Effector CD4-positive, alpha-beta T cell (primary cell): ENCODE measurements at places on chromosomes 13 and 19.

GRCh38 chr13:58542530-58542929 lies 911.0 kb downstream of the PCDH17 start:
- no peak for DNase-seq

- DNase-seq = no peak
Measured at GRCh38 chr13:75316427-75316826, 165.5 kb downstream of the TBC1D4 start.

DNA sequence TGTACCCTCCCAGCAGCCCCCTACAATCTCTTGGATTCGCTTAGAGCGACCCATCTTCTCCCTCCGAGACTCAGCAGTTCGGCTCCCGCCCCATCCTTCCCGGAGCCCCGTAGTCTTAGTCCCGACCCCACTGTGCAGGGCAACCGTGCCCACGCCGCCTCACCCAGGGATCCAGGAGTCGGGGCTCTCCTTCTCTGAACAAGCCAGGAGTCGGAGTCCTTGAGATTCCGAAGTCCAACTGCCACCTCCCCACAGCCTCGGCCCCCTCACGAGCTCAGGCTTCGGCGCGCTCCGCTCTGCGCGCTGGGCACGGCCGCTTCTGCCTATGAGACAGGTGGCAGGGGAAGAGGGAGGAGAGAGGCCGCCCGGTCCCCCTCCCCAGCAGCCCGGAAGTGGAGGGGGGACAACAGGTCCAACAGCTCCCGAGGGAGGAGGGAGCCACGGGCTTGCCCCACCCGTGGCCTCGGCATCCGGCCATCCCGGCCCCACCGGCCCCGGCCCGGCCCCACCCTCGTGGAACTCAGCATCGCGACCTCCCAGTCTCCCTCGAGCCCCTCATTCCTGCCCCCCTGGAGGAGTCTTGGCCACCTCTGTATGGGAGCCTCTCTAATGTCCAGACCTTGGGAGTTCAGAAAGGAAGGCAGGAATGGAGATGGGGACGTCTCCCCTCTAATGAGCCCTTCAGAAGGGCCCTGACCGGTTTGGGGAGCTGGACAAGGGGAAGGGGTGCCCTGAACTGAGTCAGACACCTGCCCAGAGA lies at the start of gene PHLDB3:
Gene PHLDB3 (minus strand): TSS at position 321 of the 760 bp plus-strand sequence. CDS start 628 bp downstream, outside the sequence.
- DNase-seq = peak; percentile 34

DNA sequence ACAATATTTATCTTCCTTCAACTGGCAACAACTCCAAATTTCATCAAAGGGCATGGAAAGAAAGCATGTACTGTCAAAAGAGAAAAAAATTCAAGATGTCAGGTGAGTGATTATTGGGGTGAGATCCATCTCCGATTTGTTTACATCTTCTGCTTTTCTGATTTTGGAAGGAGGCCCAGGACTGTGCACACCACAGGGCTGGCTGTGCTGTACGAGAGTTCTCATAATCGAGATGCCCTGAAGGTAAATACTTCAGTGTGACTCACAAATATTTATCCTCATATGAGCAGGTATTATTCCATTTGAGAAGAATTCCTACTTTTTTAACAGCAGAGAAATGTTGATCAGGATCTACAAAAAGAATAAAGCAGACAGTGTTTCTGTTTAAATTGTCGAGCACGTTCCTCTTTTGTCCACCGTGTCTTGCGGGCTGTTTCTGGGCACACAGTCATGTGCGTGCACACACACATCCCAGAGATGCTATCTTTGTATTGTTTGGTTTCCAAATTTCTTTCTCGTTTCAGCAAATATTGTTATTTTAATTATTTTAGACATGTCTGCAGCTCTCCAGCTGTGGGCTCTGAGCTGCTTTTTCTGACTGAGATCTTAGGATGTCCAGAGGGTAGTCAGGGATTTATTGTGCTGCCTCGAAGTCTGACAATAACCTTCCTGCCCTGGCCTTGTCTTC lies 103.8 kb downstream of the KL start:
- no peak for DNase-seq

- no peak for DNase-seq
Measured at GRCh38 chr13:23765531-23765930, 123.7 kb downstream of the MIPEP start.

DNA sequence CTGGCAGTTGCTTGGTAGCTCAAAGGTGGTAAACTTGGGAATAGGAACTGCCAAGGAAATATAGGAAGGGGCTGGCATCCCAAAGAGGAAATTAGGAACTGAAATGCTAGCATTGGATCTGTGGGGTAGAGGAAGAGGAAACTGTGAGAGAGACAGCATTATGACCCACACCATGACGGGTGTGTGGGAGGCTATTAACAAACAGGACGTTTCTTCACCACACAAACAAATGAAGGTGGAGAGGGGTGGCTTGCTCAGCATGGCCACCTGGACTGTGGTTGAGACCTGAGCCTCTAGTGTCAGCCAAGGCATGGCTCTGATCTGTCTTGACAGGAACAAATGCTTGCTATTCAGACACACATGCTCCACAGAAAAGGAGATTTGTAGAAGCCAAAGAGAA lies 178.2 kb downstream of the B3GLCT start:
- DNase-seq = no peak

DNA sequence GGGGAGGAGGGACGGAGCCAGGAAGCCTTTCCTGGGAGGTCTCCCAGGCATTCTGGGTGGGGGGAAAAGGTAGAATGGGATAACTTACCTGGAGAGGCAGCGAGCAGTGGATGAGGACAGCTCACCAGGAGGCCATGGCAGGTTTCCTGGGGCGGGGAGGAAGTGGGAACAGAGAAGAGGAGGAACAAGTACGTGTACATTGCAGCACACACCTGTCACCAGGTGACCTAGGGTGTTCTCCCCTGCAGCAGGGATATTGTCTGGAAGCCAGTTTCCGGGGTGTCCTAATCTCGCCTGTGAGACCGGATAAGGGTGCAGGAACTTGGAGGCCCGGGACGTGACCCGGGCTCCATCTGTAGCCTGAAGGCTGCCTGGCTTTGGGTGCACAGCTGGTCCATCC lies at the start of gene FUT3:
Gene FUT3 (minus strand): TSS at position 148 of the 400 bp plus-strand sequence.
- no peak for DNase-seq

DNA sequence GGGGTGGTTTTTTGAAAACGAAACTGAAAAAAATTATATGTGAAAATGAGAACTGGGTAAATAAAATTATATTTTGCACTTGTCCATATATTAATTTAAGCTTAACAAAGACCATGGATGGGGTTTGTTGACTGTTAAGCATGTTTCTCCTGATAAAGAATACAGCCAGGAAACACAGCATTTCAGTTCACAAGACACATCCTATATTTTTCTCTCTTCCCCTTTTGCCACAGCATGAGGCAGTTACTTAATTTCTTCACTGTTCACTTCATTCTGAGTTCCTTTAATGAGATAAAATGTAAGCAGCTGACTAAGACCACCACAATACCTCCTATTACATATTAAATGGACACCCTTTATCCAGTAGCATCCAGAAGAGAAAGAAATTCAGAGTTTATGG lies 64.0 kb downstream of the RXFP2 start:
- DNase-seq = no peak

- DNase-seq = no peak
Measured at GRCh38 chr19:51147663-51148062, 5.6 kb downstream of the SIGLEC7 start.
